ENCODE measurements at places on chromosomes 3 and 15. TPM values are rescaled to one million over a fixed set of nuclear protein-coding genes. Genes with fewer than 3 reads are reported as not detected.

NMB gene
- total RNA-seq = not detected

NAA50 gene
- 101 TPM for total RNA-seq

UBE2E1 gene
- total RNA-seq = 95.0 TPM

TM6SF1 gene
- total RNA-seq = 1.7 TPM

ITIH1 gene
- total RNA-seq = not detected

AADAC gene
- total RNA-seq = not detected

ALDH1A3 gene
- 1,090 TPM for total RNA-seq

DNA sequence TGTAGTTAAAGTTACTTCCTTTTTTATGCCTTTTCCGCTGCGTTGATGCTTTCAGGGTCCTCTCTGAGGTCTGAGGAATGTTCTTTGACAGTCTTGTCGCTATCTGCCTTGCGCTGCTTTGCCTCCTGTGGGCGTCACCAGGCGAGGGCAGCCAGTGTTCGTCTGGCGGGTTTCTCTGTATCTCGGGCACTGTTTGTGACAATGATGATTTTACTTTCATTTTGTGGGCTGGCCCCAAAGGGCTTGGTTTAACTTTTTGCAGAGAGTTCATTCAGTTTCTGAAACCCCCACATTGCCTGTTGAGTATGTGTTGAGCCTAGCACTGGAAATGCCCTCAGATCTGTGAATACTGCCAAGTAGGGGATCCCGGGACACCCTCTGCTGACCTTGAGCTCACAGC lies 24.6 kb upstream of the SACM1L start:
- no peak for DNase-seq

DNA sequence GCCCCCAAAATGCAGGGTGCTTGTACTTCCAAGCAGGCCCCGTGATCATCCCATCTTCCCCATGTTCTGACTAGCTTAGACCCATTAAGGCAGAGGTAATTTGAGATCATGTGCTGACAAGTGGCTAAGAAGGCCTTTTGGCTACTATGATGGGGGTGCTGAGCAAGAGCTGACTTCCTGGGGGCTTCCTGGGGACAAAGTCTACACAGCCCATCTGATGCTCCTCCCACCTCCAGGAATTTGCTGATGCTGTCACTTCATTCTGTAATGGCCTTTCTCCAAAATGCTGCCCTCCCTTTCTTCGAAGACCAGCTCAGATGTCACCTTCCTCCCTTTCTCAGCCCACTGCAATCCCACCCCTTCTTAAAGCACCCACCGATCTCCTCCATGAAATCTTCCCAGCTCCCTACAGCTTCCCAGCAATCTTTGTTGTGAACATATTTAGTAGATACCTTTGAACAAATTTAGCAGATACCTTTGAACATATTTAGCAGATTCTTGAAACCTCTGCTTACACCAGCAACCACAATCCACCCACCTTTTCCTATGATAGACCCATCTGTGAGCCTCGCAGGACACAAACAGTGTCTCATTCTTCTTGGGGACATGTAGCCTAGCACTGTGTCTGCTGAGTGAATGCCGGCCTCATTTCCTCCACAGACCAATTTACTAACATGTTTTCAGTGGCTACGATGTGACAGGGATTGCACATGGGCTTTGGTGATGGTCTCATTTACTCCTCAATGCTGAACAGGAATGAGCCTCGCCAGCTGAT lies 223.3 kb downstream of the EPHB1 start:
- no peak for DNase-seq

- DNase-seq = no peak
Measured at GRCh38 chr3:7632305-7632704, 771.4 kb downstream of the GRM7 start.

GRCh38 chr3:55645422-55645821 lies 158.3 kb upstream of the WNT5A start:
- DNase-seq = no peak

DNA sequence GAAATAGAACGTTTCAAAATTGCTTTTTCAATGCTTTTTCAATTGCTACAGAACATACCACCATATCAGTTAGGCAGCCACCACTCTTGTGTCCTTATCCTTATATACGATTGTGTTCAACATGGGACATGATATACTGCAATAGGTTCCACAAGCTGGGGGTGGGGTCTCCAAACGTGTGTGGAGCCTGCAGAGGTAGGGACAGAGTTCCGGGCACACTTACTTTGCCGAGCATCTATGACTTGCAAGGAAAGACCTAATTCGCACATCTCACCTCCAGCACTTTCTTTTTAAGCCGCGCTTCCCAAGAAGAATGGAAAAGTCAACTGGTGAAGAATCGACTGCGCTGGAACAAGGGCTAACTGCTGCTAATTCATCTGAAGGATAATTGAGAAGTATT lies 39.6 kb upstream of the SFMBT1 start:
- DNase-seq = no peak

DNA sequence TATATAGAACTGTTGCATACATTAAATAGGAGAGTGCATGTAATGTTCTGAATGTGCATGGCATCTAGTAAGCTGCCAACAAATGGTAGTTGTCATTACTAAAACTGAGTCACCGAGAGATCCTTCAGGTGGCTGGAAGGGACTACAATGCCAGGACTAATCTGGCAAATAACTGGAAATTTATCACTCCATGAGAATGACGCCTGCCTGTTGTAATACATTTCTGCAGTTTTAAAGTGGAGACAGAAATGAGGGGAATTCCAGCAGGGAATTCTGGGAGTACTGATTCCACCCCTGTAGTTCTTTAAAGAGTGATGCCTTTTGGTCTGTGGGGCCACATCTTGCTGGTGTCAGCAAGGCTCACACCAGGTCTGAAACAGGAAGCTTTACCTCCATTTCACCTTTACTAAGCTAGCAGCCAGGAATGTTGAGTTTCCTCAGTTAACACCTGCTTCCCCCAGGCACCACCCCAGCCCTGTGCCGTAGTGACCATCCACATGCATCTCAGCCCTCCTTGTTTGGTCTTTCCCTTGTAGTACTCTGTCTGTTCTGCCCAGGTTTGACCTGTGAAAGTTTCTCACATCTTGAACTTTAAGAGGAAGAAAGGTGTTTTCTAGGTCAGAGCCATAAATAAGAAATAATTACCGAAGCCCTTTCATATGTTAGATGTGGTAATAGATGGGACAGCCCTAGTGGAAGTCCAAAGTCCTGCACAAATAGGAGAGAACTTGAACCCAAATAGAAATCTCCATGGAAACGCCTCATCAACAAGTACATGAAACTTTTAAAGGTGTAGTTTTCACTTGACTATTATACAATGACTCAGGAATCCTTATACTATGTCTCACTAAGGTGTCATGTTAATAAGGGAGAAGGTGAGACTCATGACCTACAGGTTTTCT lies 56.7 kb upstream of the LMOD3 start:
- DNase-seq = no peak

GRCh38 chr3:195931582-195932273 lies 23.4 kb upstream of the TNK2 start:
- DNase-seq = no peak

GRCh38 chr3:46112984-46113383 lies 85.7 kb upstream of the XCR1 start:
- no peak for DNase-seq

DNA sequence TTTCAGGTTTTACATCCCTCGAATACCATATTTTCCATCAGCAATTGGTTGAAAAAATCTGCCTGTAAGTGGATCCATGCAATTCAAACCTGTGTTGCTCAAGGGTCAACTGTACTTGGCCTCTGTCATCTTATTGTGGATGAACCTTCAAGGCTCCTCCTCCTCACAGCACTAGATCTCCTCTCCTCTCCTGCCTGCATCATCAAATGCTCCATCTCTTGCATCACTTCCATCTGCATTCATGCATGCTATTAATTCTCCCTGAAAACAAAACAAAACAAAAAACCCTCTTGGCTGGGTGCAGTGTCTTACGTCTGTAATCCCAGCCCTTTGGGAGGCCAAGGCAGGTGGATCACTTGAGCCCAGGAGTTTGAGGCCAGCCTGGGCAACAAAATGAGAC lies 10.1 kb downstream of the BCL2L10 start:
- DNase-seq = peak; percentile 20

DNA sequence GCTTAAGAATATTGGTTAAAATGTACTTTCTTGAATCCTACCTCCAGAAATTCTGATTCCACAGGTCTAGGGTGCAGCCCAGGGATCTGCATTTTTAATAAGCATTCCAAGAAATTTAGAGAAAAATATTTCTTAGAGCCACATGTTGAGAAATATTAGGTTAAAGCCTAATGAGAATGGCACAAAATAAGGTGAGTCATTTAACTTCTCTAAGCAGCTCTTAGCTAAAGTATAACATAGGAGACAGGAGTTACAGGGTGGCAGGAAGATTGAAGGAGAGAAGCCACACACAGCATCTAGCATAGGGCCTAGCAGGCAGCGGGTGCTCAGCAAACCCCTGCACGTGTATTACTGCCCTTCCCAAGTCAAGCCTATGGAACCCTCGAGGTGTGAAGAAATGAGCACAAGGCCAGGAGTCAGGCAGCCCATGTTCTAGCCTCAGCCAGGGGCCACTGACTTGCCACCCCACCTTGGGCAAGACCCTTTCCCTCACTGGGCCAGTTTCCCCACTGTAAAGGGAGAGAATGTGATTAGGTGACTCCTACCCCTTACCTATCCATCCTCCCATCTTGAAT lies 197.1 kb upstream of the TLE3 start:
- DNase-seq = no peak

DNA sequence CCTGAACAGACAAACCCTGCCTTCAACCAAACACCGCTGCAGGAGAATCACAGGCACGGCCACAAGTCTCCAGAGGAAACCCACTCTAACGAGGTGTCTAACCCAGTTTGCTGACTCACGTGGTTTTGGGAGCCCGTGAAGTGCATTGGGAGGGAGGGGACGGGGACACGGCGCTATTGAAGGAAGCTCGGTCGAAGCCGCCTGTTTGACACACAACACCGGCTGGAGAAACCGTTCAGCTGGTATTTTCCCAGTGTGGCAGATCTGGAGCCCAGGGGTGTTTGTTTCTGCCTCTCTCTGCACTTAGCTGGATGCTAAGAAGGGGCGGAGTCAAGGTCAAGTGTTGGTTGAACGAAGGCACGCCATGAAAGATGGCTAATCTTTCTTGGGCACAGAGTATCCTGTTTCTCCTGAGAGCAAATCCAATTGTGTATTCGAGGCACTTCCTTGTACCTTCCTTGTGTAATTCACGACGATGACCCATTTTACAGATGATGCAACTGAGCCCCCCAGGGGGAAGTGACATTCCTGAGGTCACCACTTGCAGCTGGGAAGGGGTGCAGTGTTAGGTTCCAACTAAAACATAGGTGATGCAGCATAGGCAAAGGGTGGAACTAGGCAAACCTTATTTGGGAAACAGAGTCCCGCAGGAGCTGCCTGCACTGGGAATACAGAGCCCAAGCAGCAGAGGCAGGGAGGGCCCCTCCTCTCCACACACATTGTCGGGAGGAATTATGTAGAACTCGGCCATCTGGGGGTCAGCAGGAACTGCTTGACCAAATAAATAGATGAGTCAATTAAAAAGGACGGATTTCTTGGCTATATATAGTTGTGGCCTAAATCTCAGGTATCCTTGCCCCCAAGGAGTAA lies 22.5 kb downstream of the SLC6A6 start:
- DNase-seq = no peak

DNA sequence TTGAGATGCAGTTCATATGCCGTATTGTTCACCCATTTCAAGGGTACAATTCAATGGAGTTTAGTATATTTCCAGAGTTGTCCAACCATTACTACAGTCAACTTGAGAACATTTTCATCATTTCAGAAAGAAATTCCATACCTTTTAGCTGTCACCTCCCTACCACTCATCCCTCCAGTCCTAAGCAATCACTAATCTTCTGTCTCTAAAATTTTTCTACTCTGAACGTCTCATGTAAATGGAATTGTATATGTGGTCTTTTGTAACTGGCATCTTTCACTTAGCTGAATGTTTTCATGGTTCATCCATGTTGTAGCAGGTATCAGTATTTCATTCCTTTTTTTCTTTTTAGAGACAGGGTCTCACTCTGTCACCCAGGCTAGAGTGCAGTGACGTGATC lies 51.1 kb downstream of the CMTM7 start:
- DNase-seq = no peak
